ENCODE measurements at places on chromosomes 3 and 15. TPM values are rescaled to one million over a fixed set of nuclear protein-coding genes. Genes with fewer than 3 reads are reported as not detected.

Gene HYAL1
- polyA plus RNA-seq: 6.5 TPM

Gene PCBP4
- polyA plus RNA-seq: 60.2 TPM

Gene FILIP1L
- 16.3 TPM for polyA plus RNA-seq

Gene DYNLT2B
- polyA plus RNA-seq: 42.9 TPM

Gene TNFSF10
- 42.4 TPM for polyA plus RNA-seq

Gene DPPA2
- polyA plus RNA-seq: 1.0 TPM

Gene REC114
- not detected for polyA plus RNA-seq

Gene DNAH12
- polyA plus RNA-seq: 3.0 TPM

Gene CCDC33
- 9.0 TPM for polyA plus RNA-seq

Gene TPRA1
- polyA plus RNA-seq: 31.3 TPM

Gene IL17RB
- 16.7 TPM for polyA plus RNA-seq

Gene ZNF80
- polyA plus RNA-seq: 0.15 TPM

Gene CCRL2
- 1.2 TPM for polyA plus RNA-seq
